ENCODE measurements at places on chromosomes 3 and 15.

GRCh38 chr3:32469151-32469874 lies 33.3 kb downstream of the CMTM6 start:
- DNase-seq, result no peak

GRCh38 chr3:66644549-66644948 lies 143.7 kb upstream of the LRIG1 start:
- DNase-seq, result no peak

DNA sequence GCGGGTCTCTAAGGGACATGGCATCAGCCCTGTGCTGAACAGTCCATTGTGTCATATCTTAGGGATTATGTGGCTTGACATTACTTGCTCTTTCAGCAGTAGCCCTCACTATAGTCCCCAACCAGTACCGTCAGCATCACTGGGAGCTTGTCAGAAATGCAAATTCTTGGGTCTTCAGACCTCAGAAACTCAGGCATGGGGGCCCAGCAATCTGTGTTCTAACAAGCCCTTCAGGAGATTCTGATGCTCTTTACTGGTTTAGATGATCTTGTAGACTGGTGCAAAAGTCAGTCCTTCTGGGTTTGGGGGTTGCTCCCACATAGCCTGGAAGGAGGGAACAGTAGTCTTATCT lies 39.0 kb upstream of the TRAK1 start:
- no peak for DNase-seq

DNA sequence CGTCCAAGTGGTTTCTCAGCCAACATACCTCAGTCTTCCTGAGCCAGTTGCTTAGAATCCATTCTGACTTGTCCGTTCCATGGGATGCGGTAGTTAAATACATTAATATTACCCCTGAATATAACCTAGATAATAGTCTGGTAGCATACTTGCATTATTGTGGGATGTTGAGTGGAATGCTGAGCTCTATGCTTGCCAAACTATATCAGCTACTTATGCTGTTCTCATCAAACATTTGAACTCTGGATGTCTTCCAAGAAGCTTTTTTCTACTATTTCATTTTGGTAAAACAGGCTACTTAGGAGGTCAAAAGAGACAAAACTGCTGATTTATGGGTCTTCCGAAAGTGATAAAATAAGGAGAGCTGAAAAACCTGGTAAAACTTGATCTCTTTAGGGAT lies 429.5 kb downstream of the NAALADL2 start:
- DNase-seq, result no peak

- no peak for DNase-seq
Measured at GRCh38 chr15:44471885-44472455, 44.5 kb downstream of the CTDSPL2 start.

DNA sequence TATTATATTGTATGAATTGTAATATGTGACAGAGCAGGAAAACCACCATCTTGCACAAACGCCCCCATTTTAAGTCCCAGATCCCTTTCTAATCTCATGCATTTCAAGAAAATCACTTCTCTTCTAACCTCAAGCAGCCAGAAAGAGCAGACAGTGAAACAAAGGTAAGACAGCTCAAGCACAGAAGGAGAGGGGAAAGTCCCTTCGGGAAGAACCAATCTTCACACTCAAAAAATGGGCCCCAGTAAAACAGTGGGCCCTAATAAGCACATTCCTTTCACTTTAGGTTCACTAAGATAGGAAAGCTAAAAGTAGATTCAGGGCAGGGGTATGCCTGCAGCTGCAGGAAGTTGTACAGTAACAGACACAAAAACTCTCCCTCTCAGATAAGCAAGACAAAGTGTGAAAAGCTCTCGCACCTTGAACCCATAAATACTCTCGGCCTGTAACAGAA lies 1268.7 kb downstream of the SI start:
- no peak for DNase-seq

DNA sequence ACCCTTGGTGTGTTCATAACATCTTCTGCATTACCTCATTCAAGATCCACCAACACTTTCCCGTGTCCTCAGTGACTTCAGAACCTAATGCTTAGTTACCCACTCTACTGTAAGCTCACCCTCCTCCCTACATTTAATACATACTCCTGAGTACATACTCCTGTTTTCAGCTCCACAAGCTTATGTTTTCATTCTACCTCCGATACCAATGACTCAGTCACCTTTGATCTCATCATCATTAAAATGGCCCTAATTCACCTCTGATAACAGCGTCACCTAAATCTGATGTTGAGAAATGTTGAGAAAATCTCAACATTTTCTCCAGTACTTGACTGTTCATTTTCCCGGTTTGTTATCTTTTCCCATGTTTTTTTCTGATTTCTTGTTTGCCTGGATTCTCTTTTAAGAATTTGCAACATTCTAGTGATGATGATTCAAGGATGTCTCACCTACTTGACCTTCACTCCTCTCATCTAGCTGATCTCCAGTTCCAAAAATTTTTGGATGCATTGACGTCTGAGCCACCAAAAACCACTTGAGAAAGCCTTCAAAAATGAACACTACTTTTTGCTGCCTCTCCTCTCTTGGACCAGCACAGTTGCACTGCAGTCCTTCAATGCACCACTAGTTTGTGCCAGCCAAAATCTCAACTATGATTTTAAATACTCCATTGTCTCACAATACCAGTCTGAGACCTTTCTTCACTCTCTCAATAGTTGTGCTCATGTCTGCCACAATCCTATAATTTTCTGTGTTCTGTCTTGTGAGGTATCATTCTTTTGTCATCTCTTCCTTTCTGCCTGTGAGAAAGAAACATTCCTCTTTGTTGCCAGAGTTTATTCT lies 220.7 kb upstream of the SEMA6D start:
- no peak for DNase-seq

DNA sequence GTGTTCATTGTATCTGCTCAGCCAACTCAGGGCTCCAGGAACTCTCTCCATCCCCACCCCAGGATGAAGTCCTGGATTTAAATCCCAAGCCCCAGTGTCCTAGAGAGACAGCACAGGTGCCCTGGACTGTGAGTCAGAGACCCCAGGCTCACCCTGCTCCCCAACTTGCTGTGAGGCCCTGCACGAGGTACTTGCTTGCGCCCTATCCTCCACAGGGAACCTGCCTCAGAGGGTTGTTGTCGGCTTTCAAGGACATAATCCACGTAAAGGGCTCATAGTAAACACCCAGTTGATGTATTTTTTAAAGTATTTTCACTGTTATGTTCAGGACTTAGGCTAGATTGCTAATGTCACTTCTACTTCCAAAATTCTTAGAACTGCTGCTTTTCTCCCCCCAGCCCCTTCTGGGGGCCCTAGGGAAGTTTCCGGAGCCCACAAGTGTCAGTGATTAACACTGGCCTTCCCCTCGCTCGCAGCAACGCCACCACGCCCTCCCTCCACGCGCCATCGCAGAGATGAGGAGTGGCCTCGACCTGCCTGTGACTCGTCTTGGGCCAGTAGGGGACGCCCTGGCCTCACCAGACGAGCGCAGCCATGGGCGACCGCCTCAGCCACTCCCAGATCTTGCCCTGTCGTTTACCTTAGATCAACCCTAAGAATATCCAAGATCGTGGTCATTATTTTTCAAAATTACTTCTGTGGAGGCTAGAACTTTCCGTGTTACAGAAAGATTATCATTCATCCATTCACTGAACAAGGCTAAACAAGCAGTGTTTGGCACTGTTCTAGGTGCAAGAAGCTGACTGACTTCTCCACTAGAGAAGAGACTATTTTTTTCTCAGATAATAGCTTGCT lies 6.0 kb upstream of the SRP14 start:
- peak; percentile 26 for DNase-seq

DNA sequence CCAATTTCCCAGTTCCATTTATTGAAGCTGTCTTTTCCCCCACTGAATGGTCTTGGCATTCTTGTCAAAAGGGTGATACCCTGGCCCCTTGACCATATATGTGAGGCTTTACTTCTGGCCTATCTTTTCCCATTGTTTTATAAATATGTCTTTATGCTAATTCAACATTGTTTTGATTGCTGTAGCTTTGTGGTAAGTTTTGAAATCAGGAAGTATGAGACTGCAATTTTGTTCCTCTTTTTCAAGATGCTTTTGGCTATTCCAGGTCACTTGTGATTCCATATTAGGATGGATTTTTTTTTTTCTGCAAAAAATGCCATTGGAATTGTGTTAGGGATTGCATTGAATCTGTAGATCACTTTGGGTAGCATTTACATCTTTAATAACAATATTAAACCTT lies 141.2 kb upstream of the MANF start:
- no peak for DNase-seq

- no peak for DNase-seq
Measured at GRCh38 chr15:47460795-47461573, 256.3 kb upstream of the SEMA6D start.

DNA sequence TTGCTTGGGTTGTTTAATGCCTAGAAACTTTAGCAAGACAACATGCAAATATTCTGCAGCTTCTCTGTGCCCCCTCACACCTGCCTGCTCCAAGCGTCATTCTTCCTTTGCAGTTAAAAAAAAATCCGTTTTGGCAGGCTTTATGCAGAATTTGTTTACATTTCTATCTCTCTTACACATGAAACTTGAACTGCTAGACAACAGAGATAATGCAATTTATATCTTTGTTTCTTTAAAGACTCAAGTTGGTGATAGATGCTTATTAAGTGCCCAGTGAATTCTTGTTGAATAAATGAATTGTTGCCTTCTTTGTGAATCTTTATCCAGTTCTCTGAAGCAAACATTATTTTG lies 53.2 kb downstream of the CHST2 start:
- no peak for DNase-seq

DNA sequence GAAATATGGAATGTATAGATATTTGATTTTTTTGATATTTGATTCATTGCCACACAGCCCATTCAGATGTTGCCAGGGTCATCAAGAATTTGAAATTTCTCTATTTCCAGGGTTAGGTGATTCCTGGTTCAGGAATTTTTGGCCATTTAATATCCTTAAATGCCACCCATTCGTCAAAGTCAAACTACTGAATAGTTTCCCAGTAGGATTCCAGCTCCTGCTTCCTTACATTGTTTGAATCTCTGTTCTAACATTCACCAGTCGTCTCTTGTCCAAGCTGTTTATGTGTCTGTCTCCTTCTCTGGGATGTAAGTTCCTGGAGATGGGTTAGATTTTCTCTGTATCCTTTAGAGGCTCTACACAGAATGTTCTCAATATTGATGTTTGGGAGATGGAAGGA lies 124.9 kb upstream of the TLE3 start:
- no peak for DNase-seq

DNA sequence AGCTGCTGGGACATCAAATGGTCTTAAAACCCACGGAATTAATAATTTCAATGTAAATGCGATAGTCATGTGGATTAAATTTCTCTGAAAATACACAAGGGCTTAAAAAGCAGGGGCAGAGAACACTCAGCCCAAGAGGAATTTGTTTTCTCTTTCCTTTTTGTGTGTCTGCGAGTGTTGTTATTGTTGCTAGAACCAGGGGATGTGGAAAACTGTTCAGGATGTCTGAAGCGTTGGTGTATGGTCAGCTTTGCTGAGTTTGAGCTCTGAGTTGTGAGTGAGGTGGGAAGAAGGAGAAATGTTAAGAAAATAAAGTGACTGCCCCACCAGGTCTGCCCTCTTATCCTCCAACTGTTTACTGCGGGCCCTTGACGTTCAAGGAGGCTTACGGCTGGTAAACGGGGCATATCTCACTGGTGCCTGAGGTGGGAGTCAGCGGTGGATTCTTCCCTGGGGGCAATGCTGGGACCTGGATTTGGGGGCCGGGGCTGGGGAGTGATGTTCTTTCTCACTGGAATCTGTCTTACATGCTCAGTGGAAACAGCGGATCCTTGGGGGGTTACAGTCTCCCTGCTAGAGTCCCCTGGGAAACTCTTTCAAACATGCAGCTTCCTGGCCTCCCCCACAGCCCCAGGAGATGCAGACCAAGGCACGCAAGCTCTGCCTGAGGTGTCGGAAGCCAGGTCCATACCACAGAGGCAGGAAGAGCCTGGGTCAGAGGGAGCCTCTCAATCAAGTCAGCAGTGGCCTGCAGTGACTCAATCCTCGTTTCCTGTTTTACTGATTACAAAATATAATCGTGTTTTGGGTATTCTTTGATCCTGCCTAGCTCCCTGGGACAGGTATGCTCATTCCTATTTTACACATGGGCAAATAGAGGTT lies 41.8 kb downstream of the ITGA11 start:
- DNase-seq, result no peak

GRCh38 chr3:62007036-62007435 lies 366.3 kb downstream of the FEZF2 start:
- DNase-seq, result no peak

GRCh38 chr15:89769366-89769765 lies 6.8 kb upstream of the MESP2 start:
- DNase-seq, result no peak

DNA sequence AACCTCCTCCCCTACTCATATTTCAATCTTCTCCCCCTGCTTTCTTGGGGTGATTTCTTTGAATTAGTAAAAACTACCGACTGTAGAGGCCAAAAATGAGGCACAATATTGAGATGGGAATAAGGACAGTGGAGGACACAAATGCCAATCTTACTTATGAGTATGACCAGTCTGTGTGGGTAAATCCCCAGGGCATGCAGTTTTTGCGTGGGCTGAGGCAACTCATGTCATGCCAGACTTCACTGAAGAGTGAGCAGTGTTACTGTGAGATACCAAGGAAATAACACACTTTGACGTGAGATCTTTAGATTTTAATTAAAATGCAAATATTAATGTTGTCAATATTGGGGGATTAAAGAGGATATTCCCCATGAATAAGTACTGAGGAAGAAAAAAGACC lies 254.3 kb upstream of the ICE2 start:
- no peak for DNase-seq

DNA sequence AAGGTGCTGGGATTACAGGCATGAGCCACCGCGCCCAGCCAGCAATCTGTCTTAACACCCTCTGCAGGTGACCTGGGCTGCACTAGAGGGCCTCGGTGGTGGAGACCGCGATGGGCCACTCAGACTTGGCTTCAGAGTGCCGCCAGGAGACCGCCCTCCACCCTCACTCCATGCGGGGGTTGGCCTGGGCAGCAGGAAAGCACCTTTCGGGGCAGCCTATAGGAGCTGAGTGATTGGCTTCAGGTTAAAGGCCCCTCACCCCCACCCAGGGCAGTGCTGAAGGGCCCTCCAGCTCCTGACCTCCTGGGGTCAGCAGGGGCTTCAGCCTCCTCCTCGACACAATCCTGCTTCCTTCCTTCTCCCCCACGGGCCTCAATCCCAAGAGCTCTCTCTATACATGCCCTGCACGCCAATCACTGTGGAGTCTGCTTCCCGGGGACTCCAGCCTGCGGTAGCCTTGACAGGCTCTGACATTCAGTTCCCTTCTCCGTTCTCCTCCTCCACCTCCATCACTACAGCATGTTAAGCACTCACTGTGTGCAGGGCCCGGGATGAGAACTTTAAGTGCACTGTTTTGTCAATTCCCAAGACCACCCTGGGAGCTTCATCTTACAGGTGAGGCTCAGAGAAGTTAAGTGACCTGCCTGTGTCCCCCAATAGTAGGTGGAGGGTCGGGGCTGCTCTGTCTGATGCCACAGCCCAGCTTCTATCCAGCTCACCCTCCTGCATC lies 225.3 kb downstream of the XXYLT1 start:
- DNase-seq, result no peak

GRCh38 chr3:23136054-23136453 lies 67.1 kb upstream of the UBE2E2 start:
- DNase-seq, result no peak

GRCh38 chr3:167318306-167318705 lies 61.8 kb downstream of the ZBBX start:
- DNase-seq, result no peak

Measured in NCI-H187 treated with DMSO at 0.1 percent for 48 hours (cell line).